Activated CD4-positive, alpha-beta T cell treated with anti-CD3 and anti-CD28 coated beads for 1 hour (primary cell): ENCODE measurements at places on chromosomes 2 and 18.

GRCh38 chr2:126808929-126809328 is 89.8 kb upstream of the TEX51 start:
- DNase-seq, result no peak

DNA sequence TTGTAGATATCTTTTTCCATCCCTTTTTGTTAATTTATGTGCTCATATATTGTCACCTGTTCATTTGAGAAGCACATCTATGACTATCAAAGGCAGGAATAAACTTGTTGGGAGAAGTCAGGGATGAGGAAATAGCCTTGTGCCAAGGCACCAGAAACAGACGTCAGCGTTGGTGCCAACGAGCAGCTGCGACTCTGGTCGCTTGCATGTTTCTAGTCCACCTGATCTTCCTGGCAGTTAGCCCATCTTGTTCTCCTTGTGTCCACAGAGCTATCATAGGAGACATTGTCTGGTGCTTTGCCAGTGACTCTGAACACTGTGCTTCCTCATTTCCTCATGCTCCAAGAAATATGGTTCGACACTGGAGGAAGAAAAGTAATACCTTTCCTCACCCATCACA is 374.4 kb downstream of the PTPRM start:
- no peak for DNase-seq

GRCh38 chr2:216201692-216202306 is 92.7 kb downstream of the XRCC5 start:
- no peak for DNase-seq

- no peak for DNase-seq
These were observed 23.6 kb upstream of the LTBP1 start for GRCh38 chr2:32923109-32923508.

- DNase-seq, result no peak
These were observed 349.6 kb downstream of the ARL6IP6 start for GRCh38 chr2:153068052-153068451.

- no peak for DNase-seq
These were observed 120.5 kb upstream of the POU3F3 start for GRCh38 chr2:104733226-104733943.

DNA sequence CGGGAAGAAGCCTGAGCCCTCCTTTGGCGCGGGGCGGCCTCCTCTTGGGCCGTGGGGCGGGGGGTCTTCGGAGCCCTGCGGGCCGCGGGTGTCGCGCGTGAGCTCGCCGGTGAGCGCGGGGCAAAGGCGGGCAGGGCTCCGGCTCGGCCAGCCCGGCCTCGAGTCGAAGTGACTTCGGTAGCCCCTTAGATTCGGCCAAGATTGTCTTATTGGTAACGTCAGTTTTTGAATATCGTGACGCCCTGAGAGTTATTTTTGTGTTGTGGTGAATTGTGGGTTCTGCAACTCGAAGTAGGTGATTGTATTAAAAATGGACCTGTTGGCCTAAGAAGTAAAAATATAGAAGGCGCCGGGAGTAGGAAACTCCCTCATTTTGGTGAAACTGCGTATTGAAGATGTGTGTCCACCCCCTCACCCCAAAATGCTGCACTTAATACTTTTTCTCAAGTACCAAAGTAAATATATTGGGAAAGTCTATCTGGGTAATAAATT is 669 bp downstream of the MARCHF7 start:
- DNase-seq, result no peak

DNA sequence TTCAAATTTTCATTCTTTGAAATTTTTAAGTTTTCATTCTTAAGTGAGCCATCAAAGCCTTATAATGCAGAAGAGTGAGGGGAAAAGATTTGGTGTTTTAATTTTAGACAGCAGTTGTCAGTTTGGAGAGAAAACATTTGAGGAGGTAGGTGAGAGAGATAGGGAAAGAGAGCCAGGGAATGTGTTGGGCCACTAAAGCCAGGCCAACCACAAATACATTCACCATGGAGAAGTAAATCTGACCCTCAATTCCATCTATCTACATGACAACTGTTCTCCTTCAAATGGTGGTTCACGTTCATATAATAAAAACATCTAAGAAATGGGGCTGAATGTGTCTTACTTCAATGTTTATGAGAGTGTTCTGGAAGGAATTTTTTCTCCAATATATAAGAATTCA is 553.0 kb upstream of the SYT4 start:
- no peak for DNase-seq

DNA sequence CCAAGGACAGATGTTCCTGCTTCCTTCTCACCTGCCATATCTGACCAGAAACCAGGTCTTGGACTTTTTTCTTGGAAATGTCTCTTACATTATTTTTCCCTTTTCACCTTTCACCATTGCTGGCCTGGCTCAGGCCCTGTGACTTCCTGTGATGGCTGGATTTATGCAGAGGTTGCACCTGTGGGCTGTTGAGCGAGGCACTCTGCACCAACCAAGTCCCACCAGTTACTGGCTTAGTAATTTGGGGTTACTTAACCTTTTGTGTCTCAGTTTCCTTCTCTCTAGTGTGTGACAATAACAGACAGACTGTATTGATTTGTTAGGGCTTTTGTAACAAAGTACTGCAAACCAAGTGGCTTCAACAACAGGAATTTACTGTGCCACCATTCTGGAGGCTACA is 110.0 kb downstream of the INSIG2 start:
- DNase-seq, result no peak

DNA sequence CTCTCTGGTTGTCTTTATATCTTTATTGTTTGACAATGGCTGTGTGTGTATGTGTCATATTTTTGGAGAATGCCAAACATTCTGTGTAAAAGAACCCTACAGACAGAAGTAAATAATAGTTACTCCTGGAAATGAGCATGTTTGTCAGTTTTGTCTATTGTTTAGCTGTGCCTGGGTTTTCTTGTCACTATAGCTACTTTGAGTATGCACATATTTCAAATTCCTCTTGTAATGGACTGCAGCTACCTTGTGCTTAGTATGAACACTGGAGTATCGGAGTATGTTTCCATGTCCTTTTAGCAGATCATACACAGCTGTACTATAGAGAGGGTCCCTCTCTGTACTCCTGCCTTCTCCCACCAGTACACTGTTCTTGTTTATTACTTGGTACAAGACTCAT is 58.0 kb upstream of the DOCK10 start:
- no peak for DNase-seq

GRCh38 chr2:227020416-227020815 is 143.6 kb downstream of the COL4A4 start:
- no peak for DNase-seq

DNA sequence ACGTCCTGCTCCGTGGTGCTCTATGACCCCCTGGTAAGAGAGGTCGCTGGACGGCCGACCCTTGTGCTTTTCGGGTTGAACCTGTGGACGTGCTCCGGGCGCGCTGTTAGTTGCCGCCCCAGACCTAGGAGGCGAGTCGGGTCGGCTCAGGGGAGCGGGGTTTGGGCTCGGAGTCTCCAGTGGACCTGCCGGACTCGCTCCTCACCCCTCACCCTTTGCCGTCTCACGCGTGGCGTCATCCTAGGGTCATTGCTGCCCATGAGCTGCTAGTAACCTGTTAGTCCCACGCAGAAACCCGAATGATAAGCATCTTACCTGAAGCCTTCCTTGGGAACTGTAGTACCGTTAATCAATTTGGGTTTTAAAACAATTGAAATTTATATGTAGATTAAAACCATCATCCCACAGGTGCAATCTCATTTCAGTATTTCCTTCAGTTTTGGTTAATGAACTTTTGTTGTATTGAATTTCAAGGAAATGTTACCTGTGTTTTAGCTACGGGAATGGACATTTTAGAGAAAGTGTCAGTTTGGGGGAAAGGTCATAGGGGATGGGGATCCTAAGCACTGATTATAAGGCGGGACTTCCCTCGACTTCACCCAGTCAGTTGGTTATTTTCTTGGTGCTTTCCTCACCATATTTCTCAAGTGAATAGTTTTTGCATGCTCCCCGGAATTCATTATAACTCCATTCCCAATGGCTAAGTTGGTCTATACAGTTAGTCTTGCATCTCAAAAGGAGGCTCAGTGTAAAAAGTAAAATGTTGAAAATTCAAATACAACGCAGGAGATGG is 536 bp downstream of the ELP2 start:
- DNase-seq, result no peak

- DNase-seq, result no peak
These were observed 23.5 kb upstream of the C1GALT1C1L start for GRCh38 chr2:43699761-43700160.

DNA sequence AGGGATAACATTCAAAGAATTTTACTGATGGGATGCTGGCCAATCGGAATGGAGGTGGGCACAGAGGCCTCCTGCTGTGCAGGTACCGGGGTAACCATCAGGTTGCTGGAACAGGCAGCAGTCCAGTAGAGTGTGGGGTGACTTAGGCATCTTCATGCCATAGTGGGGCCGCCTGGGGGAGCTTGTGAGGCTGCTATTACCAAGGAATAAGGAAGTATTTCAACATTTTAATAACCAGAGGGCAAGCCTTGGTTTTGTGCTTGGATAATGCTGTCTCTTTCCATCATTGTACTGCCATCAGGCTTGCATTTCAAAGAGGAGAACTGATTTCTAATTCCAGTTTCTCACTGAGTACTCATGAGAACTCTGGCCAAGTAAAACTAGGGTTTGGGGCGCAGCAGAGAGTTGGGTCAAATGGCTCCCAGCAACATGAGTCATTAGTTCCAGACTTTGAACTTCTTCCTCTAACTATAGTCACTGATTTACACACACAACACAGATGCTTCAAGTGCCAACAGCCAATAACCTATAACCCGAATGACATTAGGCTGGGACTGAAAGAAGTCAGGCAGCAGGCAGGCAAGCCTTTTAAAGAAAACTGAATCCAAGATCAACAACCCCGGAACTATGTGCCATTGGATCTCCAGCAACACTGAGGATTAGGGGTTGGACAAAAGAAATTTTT is 56.1 kb upstream of the FHL2 start:
- no peak for DNase-seq

- DNase-seq, result no peak
These were observed 222.1 kb downstream of the XIRP2 start for GRCh38 chr2:167110345-167110744.

- no peak for DNase-seq
These were observed 440.1 kb downstream of the ZEB2 start for GRCh38 chr2:144079803-144080202.

- DNase-seq, result no peak
These were observed 9.4 kb upstream of the SOCS6 start for GRCh38 chr18:70279470-70279869.

GRCh38 chr18:48033790-48034650 is 103.6 kb upstream of the SMAD2 start:
- no peak for DNase-seq

- DNase-seq, result no peak
These were observed 187.1 kb downstream of the PTPRM start for GRCh38 chr18:7754258-7754657.

DNA sequence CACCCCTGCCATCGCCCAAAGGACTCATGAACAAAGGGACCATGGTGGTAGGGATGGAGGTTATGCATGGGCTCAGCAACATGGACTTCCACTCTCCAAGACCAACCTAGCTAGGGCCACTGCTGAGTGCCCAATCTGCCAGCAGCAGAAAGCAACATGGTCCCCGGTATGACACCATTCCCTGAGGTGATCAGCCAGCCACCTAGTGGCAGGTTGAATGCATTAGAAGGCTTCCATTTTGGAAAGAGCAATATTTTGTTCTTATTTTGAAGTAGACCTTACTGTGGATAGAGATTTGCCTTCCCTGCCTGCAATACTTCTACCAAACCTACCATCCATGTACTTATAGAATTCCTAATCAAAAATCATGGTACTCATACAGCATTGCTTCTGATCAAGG is 99.8 kb downstream of the METTL4 start:
- DNase-seq, result no peak
